ENCODE measurements at places on chromosomes 3 and 15. TPM values are rescaled to one million over a fixed set of nuclear protein-coding genes. Genes with fewer than 3 reads are reported as not detected.

CYP8B1 gene
- not detected for total RNA-seq

PCOLCE2 gene
- 0.50 TPM for total RNA-seq

CDCP1 gene
- 0.16 TPM for total RNA-seq

ERC2 gene
- total RNA-seq: 0.49 TPM

ADAMTSL3 gene
- total RNA-seq: 9.2 TPM

CCRL2 gene
- total RNA-seq: 6.3 TPM
